Progenitor cell of endocrine pancreas (in vitro differentiated cells): ENCODE measurements at places on chromosomes 16 and 17.

DNA sequence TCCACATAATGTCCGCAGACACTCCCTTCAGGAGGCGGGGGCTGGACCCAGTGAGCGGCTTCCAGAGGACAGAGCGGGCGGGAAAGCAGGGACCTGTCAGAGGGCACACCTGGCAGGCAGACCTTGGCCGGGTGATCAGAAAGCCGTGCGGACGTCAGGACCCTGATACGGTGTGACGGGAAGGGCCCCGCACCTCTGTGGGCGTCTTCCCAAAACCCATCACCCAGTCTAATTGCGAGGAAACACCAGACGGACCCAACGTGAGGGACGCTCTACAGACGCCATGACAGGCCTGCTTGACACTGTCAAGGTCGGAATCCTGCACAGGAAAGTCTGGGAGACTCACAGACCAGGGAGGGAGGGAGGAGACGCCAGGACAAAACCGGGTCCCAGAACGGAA is 8.4 kb downstream of the LMF1 start:
- H3K27ac ChIP-seq = no peak overlapping the region
- no peaks in the 10 kb centered on the region for H3K4me1 ChIP-seq
- H3K27me3 ChIP-seq = no peaks in the 10 kb centered on the region
- no peak for DNase-seq

DNA sequence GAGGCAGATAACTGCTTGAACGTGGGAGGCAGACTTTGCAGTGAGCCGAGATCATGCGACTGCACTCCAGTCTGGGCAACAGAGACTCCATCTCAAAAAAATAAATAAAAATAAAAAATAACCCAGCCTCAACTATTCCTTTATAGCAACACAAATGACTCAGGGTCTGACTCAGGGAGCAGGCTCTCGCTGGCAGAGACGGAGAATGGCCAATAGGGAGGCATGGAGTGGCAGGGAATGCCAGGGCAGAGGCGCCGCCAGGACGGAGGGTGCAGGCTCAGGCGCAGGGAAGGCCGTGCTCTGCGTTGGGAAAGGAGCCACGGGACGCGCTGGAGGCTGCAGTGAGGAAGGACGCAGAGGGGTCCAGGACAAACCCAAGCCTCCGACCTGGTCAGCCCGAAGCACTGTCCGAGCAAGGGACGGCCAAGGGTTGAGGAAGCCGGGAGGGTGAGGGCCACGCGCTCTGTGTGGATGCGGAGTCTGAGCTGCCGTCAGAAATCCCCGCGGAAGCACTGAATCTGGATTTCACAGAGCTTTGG is 40.3 kb downstream of the PKD1 start:
- H3K36me3 ChIP-seq = peaks cover 3% of the 10 kb centered on the region
- no peak overlapping the region for H3K27ac ChIP-seq
- no peak overlapping the region for H3K4me3 ChIP-seq
- no peaks in the 10 kb centered on the region for H3K4me1 ChIP-seq

- no peaks in the 10 kb centered on the region for H3K27me3 ChIP-seq
- no peak for DNase-seq
- H3K27ac ChIP-seq = no peak overlapping the region
- peaks cover 27% of the 10 kb centered on the region for H3K4me1 ChIP-seq
- no peaks in the 10 kb centered on the region for H3K36me3 ChIP-seq
Measured at GRCh38 chr17:78759203-78759968, 22.7 kb downstream of the CYTH1 start.

DNA sequence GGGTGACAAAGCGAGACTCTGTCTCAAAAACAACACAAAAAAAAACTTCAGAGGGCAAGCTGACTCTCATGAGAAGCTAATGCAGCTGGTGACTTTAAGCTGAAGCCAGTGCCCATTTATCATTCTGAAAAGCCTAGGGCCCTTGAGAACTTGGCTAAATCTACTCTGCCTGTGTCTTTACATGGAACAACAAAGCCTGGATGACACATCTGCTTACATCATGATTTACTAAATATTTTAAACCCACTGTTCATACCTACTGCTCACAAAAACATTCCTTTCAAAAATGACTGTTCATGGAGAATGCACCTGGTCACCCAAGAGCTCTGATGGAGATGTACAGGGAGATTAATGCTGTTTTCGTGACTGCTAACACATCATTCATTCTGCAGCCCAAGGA is 6.1 kb upstream of the ALOX12 start:
- no peak overlapping the region for H3K27ac ChIP-seq
- no peak overlapping the region for H3K4me3 ChIP-seq
- peaks cover 1% of the 10 kb centered on the region for H3K4me1 ChIP-seq
- H3K27me3 ChIP-seq = peaks cover 10% of the 10 kb centered on the region
- no peak for DNase-seq

DNA sequence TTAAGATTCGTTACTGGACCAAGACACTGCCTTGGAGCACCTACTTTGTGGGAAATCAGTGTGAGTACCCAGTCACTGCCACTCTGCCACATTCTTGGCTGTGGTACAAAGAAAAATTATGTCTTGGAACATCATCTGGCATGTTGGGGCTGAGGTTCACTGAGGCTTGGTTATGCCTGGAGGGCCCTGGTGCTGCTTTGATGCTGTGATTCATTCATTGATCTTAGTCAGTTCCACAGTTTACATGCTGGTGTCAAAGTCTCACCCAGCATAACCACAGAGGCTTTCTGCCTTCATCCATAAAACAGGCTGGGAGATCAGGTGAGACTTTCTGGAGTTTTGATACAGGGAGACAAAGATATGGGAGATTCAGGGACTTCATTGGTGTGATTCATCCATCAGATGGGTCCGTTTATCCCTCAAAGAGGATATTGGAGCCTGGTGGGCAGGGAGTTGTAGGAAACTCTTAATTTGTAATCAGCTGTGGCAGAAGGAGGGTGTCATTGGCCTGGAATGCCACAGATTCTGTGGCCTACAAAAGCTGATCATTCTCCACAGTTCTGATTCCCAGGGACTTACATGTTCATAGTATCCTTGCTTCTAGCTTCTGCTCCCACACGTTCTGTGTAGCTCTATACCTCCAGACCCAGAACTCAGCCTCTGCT is 322.5 kb downstream of the PMP22 start:
- peaks cover 4% of the 10 kb centered on the region for H3K27me3 ChIP-seq
- H3K36me3 ChIP-seq = no peaks in the 10 kb centered on the region
- no peak for DNase-seq
- no peak overlapping the region for H3K4me3 ChIP-seq
- H3K27ac ChIP-seq = no peak overlapping the region

DNA sequence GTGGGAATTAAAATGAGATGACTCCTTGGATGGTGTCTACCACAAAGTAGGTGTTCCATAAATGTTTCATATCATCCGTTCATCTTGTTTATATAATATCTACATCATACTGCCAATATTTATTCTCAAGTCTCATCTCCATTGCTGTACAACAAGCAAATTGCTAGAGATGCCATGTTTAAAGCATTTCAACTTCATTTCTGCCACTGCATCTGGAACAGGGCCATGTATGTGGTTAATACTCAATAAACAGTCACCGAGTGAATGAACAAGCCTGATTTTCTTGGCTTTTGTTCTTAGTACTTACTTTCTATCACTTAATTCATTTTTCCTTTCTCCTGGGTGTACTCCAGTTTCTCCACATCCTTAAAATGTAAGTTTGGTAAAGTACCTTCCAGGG is 107.6 kb downstream of the KCNJ2 start:
- DNase-seq = no peak
- H3K4me1 ChIP-seq = peaks cover 18% of the 10 kb centered on the region
- H3K36me3 ChIP-seq = no peaks in the 10 kb centered on the region
- H3K4me3 ChIP-seq = no peak overlapping the region

DNA sequence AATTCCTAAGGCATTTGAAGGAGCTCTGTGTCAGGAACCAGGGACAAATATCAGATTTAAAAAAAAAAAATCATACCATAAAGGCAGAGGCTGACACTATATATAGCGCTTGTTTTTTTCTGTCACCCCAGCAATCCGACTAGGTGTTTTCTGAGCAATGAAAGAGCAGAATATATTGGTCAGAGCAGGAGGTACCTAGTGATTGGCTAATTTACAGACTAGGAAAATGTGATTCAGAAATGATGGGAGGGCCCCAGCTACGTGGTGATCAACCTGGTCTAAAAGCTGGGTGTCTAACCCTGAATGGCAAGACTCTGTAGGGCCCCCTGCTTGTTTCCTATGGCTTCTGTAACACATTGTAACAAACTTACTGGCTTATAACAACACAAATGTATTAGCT is 195.5 kb upstream of the XYLT1 start:
- peaks cover 9% of the 10 kb centered on the region for H3K27me3 ChIP-seq
- H3K27ac ChIP-seq = no peak overlapping the region
- no peaks in the 10 kb centered on the region for H3K36me3 ChIP-seq
- no peak for DNase-seq
- peaks cover 2% of the 10 kb centered on the region for H3K4me1 ChIP-seq
